Amniotic stem cell (primary cell): ENCODE measurements at places on chromosomes 4 and X.

DNA sequence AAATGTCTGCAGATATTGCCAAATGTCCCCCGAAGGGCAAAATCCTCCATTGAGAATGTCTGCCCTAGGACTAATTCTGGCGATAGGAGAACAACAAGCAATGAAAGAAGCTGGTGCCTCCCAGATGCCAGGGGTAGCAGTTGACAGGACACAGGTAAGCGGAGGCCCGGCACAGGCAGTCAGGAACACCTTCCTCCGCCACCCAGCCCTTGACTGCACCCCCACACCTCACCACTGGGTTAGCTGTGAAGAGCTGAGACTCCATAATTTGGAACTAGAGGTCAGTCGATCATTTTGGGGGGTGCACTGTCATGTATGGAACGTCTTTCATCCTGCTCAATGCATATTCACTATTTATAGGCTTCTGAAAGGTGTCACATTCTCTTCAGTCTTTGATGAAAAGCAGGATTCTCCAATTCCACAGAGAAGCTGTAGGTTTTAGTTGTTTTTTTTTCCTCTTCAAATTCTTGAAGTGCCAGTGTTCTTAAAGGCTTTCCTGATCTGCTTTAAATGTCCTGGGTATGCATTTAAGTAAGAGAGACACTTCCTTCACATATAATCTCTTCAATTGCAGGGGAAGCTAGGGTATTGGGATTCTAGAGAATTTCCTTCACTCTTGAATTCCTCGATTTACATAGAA lies 111.6 kb upstream of the ZFP42 start:
- no peak for DNase-seq

DNA sequence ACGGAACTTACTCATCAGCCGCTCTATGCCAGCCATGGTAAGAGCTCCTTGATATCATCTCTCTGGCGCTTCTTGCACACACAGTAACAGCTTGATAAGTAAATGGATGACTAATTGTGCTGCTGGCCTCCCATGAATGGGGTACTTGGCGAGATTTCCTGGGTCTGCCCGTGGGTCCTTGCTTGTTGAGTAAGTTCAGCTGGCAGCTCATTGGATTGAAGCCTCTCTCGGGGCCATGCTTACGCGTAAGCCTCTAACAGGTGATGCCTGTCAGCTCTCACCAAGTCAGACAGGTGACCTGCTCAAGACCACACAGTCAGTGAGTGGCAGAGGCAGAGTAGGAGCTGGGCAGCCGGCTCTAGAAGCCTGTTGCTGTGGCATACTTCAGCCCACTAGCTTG lies 7.7 kb downstream of the NSG1 start:
- no peak for DNase-seq

GRCh38 chrX:38896724-38897298 lies 95.6 kb downstream of the MID1IP1 start:
- DNase-seq: no peak

GRCh38 chr4:7781366-7781765 lies 158.3 kb downstream of the AFAP1 start:
- no peak for DNase-seq

GRCh38 chrX:57285001-57285400 lies 1.5 kb upstream of the FAAH2 start:
- DNase-seq: no peak

DNA sequence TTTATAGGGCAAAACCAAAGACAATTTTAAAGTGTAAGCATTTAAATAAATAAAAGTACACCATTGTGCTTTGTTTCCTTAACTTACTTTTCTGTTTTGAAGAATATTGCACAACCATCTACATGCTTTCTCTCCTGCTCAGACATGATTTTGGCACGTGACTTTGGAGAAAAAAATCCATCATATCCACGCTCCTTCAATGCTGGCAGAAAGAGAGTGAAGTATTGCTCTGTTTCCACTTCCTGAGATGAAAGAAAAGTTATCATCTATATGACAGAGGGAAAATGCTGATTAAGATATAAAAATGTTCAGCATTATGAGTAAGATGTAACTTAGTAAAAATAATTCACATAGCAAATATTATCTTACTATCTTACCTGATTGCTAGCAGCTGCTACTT lies 77.1 kb downstream of the CNOT6L start:
- DNase-seq: no peak

DNA sequence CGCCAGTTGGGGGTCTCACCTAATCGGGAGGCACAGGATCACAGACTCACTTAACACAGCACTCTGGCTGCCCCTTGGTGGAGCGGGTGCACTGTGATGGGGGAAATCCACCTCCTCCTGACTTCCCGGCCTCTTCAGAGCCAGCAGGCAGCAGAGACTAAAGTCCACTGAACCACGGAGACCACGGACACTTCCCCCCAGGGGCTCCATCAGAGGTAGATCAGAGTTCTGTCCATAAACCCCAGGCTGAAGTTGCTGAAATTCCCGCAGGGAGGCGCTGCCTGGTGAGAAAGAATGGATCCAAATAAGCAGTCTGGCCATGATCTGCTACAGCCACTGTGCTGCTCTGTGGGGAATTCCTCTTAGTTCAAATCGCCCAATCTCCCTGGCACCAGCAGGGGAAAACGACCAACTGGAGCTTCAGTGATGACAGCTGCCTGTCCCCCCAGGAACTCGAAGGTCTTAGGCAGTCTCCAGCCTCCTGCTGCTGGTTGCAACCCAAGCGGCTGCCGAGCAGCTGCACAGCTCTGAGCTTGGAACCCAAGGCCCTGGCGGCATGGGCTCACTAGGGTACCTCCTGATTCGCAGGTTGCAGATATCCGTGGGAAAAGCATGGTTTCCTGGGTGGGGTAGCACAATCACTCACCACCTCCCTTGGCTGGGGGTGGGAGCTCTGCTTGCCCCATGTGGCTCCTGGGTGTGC lies 106.9 kb upstream of the DCAF12L2 start:
- no peak for DNase-seq

DNA sequence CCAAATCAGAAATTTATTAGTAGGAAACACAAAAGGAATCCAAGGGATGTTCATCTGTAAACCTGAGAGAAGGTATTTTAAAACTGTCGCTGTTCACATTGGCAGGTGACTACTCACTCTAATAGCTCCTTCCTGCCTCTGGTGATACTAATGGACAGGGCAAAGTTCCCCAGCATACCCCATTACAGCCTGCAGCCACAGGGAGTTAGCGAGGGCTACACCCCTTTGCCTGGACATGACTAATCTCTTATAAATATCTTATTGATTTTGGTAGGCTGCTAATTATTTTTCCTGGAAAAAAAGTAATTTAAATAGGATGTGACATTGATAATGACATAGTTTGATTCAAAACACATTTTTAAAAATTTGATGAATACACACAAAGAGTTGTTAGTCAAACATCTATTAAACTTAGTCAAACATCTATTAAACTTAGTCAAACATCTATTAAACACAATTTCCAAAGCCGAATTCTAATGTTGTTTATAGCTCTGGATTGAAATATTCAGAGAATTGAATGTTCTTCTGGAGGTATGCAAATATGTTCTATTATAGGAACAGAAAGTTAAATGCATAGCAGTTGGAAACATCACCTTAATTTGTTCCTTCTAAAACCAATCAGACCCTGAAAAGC lies 83.0 kb upstream of the CBR4 start:
- no peak for DNase-seq

DNA sequence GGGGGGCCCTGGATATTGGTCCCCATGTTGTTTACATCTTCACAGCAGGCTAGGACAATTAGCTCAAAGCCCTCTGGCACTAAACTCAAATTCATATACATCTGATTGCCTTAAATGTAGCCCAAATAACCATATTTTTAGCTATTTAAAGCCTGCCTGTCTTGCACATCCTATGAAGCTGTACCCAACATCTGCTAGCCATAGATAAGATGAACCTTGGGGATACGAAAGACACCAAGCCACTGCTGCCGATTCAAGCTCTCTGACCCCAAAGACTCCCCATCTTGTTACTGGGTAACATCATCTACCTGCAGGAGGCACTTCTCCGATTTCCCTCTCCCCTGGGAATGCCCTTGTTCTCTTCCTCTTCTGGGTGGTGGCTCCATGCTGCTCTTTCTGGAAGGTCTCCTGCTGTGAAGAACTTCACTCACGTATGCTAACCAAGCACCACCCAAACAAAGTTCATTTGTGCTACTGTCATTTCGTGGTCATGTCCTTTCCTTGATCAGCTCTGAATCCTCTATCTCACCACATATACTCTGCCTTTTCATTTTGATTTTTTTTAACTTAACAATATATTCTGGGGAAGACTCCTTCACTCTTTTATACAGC lies 107.7 kb upstream of the ATXN3L start:
- no peak for DNase-seq

DNA sequence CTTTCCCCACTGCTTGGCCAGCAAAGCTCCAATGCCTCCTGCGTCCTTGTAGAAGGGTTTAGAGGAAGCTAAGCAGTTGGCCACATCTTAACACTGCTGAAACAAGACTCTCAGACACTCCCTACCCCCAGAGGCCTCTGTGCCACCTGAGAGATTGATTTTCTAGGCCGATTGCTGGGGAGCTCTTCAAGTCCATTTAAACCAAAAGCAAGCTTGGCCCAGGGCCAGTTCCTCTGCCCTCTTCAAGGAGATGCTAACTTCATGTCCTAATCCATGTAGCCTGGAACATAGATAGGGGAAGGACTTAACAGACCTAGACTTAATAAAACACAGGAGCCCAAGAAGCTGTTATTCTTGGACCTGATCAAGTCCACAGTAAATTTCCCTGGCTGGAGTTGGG lies 27.2 kb upstream of the FMR1NB start:
- DNase-seq: no peak

- no peak for DNase-seq
Measured at GRCh38 chr4:120869613-120870278, 52.8 kb downstream of the PRDM5 start.

- no peak for DNase-seq
Measured at GRCh38 chrX:30906726-30907125, 17.7 kb upstream of the TAB3 start.

DNA sequence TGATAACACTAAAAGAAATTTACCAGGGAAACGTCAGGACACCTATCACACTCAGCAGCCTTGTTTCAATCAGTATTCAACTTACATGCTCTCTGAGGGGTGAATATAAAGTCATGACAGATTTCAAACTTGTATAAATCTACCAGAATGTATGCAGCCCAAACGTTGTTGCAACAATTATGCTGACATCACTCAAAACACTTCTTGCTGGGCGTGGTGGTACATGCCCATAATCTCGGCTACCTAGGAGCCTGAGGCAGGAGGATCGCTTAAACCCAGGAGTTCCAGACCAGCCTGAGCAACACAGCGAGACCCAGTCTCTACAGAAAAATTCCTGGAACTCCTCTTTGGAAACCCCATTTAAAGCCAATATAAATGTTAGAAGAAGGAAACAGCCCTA lies 266.6 kb upstream of the GPC4 start:
- DNase-seq: no peak

DNA sequence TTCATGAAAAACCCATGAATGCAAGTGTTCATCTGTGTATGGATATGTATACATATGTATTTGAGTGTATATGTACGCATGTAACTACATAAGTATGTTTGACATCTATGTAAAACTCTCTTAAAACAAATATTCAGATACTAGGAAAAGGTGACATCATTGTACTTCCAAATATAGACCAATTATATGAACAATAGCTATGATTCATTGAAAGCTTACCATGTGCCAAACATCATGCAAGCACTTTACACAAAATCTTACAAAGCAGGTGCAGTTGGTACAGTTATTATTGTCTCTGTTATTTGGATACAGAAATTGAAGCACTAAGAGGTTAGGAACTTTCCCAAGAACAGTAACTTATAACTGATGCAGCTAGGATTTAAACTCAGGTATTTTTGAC lies 21.4 kb downstream of the MAGEB17 start:
- DNase-seq: no peak

- peak; percentile 40 for DNase-seq
Measured at GRCh38 chr4:78645853-78646757, 94.5 kb downstream of the ANXA3 start.

- no peak for DNase-seq
Measured at GRCh38 chr4:26873391-26874026, 12.9 kb downstream of the STIM2 start.

GRCh38 chr4:105147016-105147552 lies 408 bp downstream of the TET2 start:
- no peak for DNase-seq
